ENCODE measurements at places on chromosomes 16 and 17.
A peak's percentile ranks its signal among the peaks of the same experiment; 100 is the strongest.

GRCh38 chr16:53565296-53565863 lies 62.4 kb upstream of the AKTIP start:
- DNase-seq, result no peak

- no peak for DNase-seq
Measured at GRCh38 chr16:50281391-50282009, 15.1 kb downstream of the ADCY7 start.

DNA sequence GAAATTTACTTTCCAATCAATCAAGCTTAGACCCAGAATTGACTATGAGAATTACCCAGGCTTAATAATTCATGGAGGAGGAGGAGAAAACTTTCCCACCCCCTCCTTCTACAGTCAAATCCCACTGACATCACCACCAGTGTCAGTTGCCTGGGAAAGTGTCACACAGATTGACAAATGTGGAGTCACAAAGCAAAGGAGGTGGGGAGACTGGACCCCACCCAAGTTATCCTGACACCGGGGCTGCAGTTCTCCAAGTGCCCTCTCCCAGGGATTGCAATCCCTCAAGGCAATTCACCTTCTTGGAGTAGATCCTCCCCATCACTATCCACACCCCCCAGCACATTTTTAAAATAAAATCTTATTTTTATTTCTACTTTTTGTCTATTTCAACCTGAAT lies 100.2 kb upstream of the CDH11 start:
- no peak for DNase-seq

GRCh38 chr17:49041527-49041926 lies 44.3 kb downstream of the IGF2BP1 start:
- DNase-seq, result no peak

DNA sequence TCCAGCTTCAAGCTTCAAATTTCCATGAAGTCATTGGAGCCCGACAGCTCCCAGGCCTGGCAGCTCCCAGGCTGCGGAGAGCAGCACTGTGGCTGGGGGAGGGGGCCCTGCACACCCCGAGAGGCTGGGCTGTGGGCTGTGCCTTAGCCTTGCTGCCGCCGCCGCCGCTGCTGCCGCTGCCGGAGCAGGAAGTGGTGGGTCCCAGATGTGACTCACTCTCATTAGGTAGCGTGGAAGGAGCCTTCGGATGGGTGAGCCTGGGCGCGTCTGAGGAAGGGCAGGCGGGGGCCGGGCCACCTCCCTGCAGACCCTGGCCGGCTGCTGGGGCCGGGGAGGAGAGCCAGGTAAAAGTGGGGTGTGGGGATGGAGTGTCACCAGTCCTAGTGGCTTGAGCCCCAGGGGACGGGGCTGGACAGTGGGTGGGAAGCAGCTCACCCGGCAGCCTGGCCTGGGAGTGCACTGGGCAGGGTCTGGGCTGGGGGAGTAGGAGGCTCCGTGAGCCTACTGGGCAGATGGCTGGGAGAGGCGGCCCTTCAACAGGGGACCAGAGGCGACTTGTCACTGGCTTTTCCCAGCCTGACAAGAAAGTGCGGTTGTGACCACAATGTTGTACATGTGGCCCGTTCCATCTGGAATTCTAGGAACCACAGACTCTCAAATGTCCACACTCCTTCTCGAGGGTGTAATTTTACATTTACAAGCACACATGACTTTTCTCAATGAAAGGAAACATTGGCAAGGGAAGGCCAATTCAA lies at the start of gene ADCY7:
Gene ADCY7 (plus strand): TSS at position 215 of the 755 bp plus-strand sequence. CDS start 21,629 bp downstream, outside the sequence.
- DNase-seq, result peak; percentile 74

DNA sequence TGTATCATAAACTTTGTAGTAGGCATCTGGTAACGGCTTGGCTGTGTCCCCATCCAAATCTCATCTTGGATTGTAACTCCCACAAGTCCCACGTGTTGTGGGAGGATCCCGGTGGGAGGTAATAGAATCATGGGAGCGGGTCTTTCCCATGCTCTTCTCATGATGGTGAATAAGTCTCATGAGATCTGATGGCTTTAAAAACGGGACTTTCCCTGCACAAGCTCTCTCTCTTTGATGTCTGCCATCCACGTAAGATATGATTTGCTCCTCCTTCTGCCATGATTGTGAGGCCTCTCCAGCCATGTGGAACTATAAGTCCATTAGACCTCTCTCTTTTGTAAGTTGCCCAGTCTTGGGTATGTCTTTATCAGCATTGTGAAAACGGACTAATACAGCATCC lies 248.7 kb downstream of the SNX29 start:
- no peak for DNase-seq

DNA sequence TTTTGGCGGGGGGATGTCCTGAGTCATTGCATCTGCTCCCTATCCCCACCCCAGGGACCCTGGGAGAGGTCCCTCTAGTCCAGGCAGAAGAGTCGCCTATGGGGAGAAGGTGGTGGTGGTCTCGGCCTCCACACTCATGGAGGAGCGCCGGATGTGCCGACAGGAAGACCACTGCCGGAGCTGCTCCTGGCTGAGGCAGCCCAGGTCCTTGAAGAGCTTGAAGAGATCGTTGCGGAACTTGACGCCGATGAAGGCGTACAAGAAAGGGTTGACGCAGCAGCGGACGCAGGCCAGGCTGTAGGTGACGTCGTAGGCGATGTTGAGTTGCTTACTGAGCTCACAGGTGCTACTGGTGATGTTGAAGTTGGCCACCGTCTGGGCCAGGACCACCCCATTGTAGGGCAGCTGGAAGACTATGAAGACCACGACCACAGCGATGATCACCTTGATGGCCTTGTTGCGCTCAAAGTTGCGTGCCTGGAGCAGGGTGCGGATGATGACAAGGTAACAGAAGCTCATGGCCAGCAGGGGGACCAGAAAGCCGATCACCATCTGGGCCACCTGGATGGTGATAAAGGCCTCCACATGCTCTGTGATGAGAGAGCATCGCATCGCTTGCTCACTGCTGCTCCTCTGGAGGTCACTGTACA lies 10.5 kb downstream of the CCR7 start:
- DNase-seq, result no peak

GRCh38 chr17:32350666-32351418 lies 885 bp downstream of the ZNF207 start:
- DNase-seq, result no peak

- DNase-seq, result no peak
Measured at GRCh38 chr16:87735270-87736007, 30.3 kb downstream of the KLHDC4 start.

GRCh38 chr17:15086776-15087295 lies 178.3 kb downstream of the PMP22 start:
- no peak for DNase-seq

- no peak for DNase-seq
Measured at GRCh38 chr17:66403846-66404556, 101.6 kb downstream of the PRKCA start.

DNA sequence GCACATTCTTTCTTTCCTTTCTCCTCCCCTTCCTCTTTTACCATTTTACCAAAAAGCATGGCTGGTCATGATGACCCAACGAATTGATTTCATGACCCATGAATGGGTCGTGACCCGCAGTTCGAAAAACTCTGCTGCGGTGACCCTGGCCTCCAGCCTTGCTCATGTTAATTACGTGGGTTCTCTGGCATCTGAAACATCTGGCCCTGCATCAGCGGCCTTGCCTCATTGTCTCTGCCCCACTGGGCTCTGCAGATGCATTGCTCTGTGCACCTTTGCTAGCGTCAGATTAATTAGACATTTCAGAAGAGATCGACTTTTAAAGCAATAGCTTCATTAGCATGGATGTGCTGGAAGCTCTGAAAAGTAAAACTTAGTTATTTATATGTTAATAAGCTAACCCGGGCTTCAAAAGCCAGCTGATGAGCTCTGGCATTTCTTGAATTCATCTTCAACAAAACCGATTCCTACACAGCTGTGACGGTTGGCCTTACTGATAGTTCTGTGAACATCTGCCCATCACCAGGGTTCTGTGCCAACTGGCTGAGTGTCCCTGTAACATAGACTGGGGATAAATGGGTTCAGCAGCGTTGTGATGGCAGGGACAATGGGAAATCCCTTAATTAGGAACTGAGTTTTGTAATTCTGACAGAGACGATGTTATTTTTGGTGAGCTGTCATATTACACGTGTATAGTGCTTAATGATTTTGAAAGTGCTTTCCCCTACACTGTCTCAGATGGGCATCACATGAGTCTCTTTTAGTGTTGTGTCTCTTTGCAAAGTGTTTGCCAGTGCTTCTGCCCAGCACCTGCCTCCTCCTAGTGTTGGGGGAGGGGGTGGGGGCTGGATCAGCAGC lies 225.9 kb upstream of the EEF2KMT start:
- DNase-seq, result no peak

GRCh38 chr16:764848-765487 lies 4.4 kb downstream of the MSLN start:
- DNase-seq, result no peak

GRCh38 chr16:22813948-22814710 lies at the start of gene HS3ST2:
TSS of gene HS3ST2 (plus strand) at chr16:22814162. CDS start at chr16:22814611, 449 bp downstream.
- DNase-seq, result no peak

DNA sequence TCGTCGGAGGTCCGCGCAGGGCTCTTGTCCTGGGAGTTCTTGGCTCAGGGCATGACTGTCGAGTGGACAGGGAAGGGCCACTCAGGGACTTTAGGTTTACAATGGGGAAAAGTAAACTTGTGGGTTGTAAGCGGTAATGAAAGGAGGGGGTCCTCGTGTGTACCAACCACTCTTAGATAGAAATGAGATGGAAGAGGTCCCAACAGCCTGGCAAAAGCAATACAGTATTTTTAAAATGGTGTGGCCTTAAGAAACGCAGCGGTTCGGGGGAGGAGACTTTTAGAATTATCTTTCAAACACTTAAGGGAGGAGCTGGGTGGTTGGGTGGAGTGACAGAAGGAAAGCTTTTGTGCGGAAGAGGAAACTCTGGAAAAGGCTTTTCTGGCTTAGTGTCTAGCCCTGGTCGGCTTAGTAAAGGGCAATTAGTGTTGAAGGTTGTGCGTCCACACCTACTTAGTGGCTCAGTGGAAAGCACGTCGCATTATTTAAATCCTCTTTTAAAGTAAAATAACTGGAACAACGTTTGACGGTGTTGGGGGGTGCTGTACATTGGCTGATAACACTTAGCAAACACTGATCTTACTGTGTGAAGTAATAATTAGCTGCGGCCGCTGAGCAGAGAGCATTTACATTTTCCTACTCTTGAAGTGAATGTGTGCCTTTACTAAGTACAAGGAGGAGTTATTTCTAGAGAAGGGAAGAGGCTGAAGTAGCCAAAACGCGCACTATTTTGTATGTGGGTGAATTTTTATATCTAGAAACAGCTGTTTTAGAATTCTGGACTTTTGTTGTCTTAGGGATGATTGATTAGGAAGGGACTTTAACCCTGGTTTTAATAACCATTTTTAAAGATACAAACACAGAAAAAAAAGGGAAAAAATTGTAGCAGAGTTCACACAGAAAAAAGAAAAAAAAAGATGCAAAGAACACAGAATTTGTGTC lies 1.0 kb downstream of the WSB1 start:
- DNase-seq, result no peak

DNA sequence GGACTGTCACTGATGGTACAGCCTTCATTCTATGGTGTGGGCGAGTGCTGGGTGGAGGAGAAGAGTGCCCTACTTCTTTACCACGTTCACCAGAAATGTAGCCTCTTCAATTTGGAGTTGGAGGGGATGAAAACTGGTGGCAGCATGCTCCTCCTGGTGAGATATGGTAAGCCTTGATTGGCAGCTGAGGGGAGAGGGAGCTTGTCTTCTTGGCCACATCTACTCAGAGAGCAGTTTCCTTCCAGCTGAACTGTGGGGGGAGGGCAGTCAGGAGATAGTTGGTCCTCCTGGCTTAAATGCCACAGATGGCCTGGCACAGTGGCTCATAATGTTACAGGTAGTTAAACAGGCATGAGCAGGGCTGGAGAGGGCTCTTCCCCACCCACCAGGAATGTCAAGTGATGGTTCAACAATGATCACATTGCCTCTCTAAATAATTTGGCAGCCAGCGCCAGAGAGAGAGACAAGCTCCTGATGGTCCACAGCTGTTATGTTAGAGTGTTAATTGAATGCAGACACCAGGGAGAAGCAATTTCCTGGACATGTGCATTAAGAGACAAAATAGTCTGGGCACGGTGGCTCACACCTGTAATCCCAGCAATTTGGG lies 9.0 kb upstream of the MAPK3 start:
- DNase-seq, result no peak

GRCh38 chr17:57855391-57856035 lies 5.7 kb upstream of the MRPS23 start:
- DNase-seq, result no peak

- DNase-seq, result no peak
Measured at GRCh38 chr17:61713035-61713434, 122.0 kb upstream of the NACA2 start.

DNA sequence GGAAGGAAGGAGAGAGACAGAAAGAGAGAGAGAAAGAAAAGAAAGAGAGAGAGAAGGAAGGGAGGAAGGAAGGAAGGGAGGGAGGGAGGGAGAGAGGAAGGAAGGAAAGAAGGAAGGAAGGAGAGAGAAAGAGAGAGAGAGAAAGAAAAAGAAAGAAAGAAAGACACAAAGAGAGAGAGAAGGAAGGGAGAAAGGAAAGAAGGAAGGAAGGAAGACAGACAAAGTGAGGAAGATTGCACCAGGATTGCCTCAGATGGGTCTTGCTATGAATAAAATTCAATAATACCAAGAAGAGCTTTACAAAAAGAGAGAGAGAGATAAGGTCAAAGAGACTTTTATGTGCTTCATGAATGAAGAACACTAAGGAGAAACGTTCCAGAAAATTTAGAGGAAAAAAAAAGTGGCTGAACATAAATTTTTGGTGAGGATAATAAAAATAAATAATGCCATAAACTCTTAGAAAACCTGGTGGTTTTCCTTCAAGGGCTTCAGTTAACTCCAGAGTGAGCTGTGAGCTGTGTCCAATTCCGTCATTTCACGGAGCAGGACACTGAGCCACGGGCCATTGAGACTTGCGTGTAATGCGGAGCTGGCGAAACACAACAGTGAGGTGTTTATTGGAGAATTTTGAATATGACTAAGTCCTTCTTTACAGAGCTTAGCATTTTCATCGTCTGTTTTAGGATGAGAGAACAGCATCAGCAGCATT lies 72.7 kb upstream of the TNRC6C start:
- DNase-seq, result no peak

DNA sequence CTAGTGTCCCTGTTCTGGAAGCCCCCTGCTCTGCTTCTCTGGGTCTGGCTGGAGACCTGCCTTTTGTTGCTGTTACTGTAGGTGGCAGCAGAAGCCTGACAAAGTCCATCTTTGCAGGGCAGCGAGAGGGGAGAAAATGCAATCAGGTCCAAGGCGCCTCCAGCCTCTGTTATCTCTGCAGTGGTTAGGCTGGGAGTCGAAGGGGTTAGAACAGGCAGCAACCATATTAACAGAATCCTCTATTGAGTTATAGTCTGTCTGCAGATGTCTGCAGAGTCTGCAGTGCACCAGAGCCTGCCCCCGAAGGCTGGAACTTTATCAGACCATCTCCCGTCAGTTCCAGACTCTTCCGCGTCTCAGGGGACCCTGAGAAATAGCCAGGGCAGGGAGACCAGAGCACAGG lies 404.9 kb upstream of the EEF2KMT start:
- DNase-seq, result no peak

GRCh38 chr16:84299734-84300440 lies 5.2 kb downstream of the WFDC1 start:
- no peak for DNase-seq
